ENCODE measurements at places on chromosomes 7 and 10. TPM values are rescaled to one million over a fixed set of nuclear protein-coding genes. Genes with fewer than 3 reads are reported as not detected.

CHRM2 gene
- total RNA-seq: not detected

UNCX gene
- not detected for total RNA-seq

WDFY4 gene
- total RNA-seq: 0.08 TPM

TSPAN15 gene
- 2.9 TPM for total RNA-seq

LAMB1 gene
- total RNA-seq: 94.8 TPM

INTS15 gene
- total RNA-seq: 17.7 TPM

ACADSB gene
- total RNA-seq: 1.6 TPM

PAPSS2 gene
- 3.1 TPM for total RNA-seq

UTF1 gene
- total RNA-seq: not detected

PKD2L1 gene
- not detected for total RNA-seq

ZNF277 gene
- 21.1 TPM for total RNA-seq

ASIC3 gene
- total RNA-seq: 1.8 TPM

VIPR2 gene
- not detected for total RNA-seq

KCNH2 gene
- not detected for total RNA-seq

CFTR gene
- total RNA-seq: not detected

AP3M1 gene
- 24.6 TPM for total RNA-seq

DHX32 gene
- 34.6 TPM for total RNA-seq

PON1 gene
- not detected for total RNA-seq

C7orf57 gene
- total RNA-seq: 2.3 TPM

SLF2 gene
- 6.9 TPM for total RNA-seq

GHRHR gene
- not detected for total RNA-seq

ADAMTS14 gene
- total RNA-seq: not detected

LIPK gene
- not detected for total RNA-seq

DNAJC12 gene
- 0.23 TPM for total RNA-seq

PTPRZ1 gene
- total RNA-seq: 33.2 TPM

ITIH5 gene
- total RNA-seq: not detected

CCL26 gene
- total RNA-seq: not detected

FOXP2 gene
- total RNA-seq: not detected

TUBB8 gene
- not detected for total RNA-seq

NKX2-3 gene
- total RNA-seq: not detected

ZNF467 gene
- total RNA-seq: 0.68 TPM

SPOCK2 gene
- total RNA-seq: 1.2 TPM

GPC2 gene
- 1.1 TPM for total RNA-seq

UPP1 gene
- 486 TPM for total RNA-seq

EGFR gene
- 121 TPM for total RNA-seq

Measured in hair follicular keratinocyte (primary cell).